ENCODE measurements at places on chromosomes 7 and 10.

DNA sequence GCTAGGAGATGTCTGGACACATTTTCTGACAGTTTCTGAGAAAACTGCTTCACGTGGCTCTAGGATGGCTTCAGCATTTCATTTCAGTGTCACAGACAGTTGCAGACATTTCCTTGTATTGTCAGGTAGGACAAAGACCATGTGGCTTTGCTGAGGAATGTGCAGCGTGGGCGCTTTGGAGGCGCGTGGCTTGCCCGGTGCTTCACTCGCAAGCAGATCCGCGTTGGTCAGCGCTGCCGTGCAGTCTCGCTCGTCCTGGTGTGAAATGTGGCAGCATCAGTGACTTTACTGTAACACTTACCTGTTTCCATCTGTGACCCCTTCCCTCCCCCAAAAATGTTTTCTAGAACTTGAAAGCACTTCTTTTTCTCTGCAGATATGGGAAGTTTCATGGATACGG lies 340.5 kb downstream of the SDK1 start:
- DNase-seq, result no peak
- no peak overlapping the region for H3K27ac ChIP-seq
- no peaks in the 10 kb centered on the region for H3K4me1 ChIP-seq
- no peaks in the 10 kb centered on the region for H3K36me3 ChIP-seq

GRCh38 chr10:8969853-8970252 lies 915.4 kb downstream of the GATA3 start:
- no peaks in the 10 kb centered on the region for H3K27me3 ChIP-seq
- H3K4me3 ChIP-seq, result no peak overlapping the region
- no peak overlapping the region for H3K27ac ChIP-seq

DNA sequence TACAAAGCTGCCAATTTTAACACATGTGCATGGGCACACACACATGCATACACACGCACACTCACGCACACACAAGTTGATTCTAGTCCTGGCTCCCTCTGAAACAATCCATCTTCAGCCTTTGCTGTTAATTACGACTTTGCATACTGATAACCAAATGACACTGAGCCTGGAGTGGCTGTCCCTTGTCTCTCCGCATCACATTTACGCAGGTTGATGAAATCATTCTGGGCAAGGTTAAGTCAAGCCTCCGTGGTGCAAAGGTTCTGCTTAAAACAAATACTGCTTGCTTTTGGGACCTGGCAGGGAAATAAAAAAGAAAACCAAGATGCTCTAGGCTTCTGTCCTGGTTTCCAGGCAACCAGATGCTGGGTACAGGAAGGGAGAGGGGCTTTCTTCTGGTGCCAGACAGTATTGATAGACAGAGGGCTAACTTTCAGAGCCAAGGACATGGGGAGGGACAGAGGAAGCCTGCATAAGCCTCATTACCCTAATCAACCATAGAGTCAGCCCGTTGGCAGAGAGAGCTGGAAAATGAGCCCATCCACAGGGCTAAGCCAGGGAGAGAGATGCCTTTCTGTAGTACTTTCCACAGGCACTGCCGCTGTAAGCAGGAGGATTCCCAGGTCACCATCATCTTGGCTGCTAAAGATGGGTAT lies 233.0 kb downstream of the WDR11 start:
- H3K27me3 ChIP-seq, result no peaks in the 10 kb centered on the region
- no peaks in the 10 kb centered on the region for H3K4me1 ChIP-seq
- H3K27ac ChIP-seq, result no peak overlapping the region
- DNase-seq, result no peak
- no peak overlapping the region for H3K4me3 ChIP-seq

GRCh38 chr7:25025218-25025671 lies 45.3 kb upstream of the OSBPL3 start:
- no peaks in the 10 kb centered on the region for H3K36me3 ChIP-seq
- no peaks in the 10 kb centered on the region for H3K27me3 ChIP-seq
- DNase-seq, result no peak
- H3K4me3 ChIP-seq, result no peak overlapping the region
- no peaks in the 10 kb centered on the region for H3K4me1 ChIP-seq
- no peak overlapping the region for H3K27ac ChIP-seq

GRCh38 chr7:40455485-40455884 lies 320.7 kb downstream of the SUGCT start:
- H3K27ac ChIP-seq, result no peak overlapping the region
- H3K4me1 ChIP-seq, result no peaks in the 10 kb centered on the region
- DNase-seq, result no peak

- no peak overlapping the region for H3K4me3 ChIP-seq
- no peak for DNase-seq
- H3K4me1 ChIP-seq, result no peaks in the 10 kb centered on the region
These were observed 54.4 kb downstream of the PKD1L1 start for GRCh38 chr7:47893721-47894365.

- no peaks in the 10 kb centered on the region for H3K4me1 ChIP-seq
- DNase-seq, result no peak
- no peaks in the 10 kb centered on the region for H3K27me3 ChIP-seq
- H3K4me3 ChIP-seq, result no peak overlapping the region
These were observed 3.4 kb downstream of the AOC1 start for GRCh38 chr7:150855476-150856302.

- H3K4me1 ChIP-seq, result no peaks in the 10 kb centered on the region
- no peak overlapping the region for H3K27ac ChIP-seq
- H3K4me3 ChIP-seq, result no peak overlapping the region
- H3K36me3 ChIP-seq, result no peaks in the 10 kb centered on the region
- DNase-seq, result no peak
These were observed 154.8 kb upstream of the PRSS58 start for GRCh38 chr7:142412551-142413193.

- H3K4me1 ChIP-seq, result peaks cover 8% of the 10 kb centered on the region
- H3K27ac ChIP-seq, result no peak overlapping the region
- no peaks in the 10 kb centered on the region for H3K27me3 ChIP-seq
- no peak overlapping the region for H3K4me3 ChIP-seq
- no peak for DNase-seq
- H3K36me3 ChIP-seq, result no peaks in the 10 kb centered on the region
These were observed 214.0 kb upstream of the KLF14 start for GRCh38 chr7:130947792-130948580.

DNA sequence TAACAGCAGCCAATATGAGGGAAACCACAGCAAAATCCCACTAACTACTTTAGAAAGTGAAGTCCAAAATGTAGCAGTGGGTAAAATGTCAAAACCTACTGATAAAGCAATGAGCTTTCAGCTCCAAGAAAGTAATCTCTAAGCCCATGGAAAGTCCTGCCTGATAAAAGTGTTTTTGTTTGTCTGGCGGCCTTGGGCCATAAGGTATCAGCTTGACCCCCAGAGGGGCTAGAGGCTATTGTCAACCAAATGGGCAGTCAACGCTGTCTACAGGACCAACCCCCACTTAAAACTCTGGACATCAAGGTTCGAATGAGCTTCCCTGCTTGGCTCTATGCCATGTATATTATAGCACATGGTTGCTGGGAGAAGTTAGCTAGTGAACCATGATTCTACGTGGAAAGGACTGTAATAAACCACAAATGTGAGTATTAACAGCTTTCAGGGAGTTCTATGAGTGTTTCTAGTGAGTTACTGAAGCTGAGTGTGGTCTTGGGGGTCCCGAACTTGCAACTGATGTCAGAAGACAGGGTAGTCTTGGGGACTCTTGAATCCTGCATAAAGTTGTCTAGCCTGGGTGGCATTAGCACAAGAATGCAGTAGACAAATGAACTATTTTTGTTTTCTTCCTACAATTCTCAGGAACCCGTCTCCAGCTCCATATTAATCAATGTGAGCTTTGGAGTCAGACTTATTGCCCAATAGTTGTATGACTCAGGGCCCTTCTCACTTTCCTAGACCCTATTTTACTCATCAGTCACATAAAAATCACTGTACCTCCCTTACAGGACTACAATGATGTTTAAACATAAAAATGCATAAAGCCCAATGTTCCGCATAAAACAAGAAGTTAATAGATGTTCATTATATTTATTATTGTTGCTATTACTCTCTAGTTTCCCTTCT lies 164.9 kb downstream of the DGKI start:
- no peak for DNase-seq
- H3K4me1 ChIP-seq, result no peaks in the 10 kb centered on the region
- H3K4me3 ChIP-seq, result no peak overlapping the region
- H3K36me3 ChIP-seq, result no peaks in the 10 kb centered on the region

GRCh38 chr10:77456414-77456813 lies 181.2 kb downstream of the KCNMA1 start:
- no peak overlapping the region for H3K4me3 ChIP-seq
- no peak for DNase-seq
- no peak overlapping the region for H3K27ac ChIP-seq
- no peaks in the 10 kb centered on the region for H3K27me3 ChIP-seq

GRCh38 chr7:102147008-102147407 lies 139.7 kb upstream of the SH2B2 start:
- no peak overlapping the region for H3K27ac ChIP-seq
- DNase-seq, result no peak
- no peak overlapping the region for H3K4me3 ChIP-seq
- no peaks in the 10 kb centered on the region for H3K36me3 ChIP-seq
- H3K4me1 ChIP-seq, result no peaks in the 10 kb centered on the region

GRCh38 chr10:46524472-46525176 lies 31.8 kb downstream of the GPRIN2 start:
- H3K27me3 ChIP-seq, result no peaks in the 10 kb centered on the region
- no peaks in the 10 kb centered on the region for H3K36me3 ChIP-seq
- DNase-seq, result peak; percentile 23
- H3K4me1 ChIP-seq, result no peaks in the 10 kb centered on the region
- H3K4me3 ChIP-seq, result no peak overlapping the region

DNA sequence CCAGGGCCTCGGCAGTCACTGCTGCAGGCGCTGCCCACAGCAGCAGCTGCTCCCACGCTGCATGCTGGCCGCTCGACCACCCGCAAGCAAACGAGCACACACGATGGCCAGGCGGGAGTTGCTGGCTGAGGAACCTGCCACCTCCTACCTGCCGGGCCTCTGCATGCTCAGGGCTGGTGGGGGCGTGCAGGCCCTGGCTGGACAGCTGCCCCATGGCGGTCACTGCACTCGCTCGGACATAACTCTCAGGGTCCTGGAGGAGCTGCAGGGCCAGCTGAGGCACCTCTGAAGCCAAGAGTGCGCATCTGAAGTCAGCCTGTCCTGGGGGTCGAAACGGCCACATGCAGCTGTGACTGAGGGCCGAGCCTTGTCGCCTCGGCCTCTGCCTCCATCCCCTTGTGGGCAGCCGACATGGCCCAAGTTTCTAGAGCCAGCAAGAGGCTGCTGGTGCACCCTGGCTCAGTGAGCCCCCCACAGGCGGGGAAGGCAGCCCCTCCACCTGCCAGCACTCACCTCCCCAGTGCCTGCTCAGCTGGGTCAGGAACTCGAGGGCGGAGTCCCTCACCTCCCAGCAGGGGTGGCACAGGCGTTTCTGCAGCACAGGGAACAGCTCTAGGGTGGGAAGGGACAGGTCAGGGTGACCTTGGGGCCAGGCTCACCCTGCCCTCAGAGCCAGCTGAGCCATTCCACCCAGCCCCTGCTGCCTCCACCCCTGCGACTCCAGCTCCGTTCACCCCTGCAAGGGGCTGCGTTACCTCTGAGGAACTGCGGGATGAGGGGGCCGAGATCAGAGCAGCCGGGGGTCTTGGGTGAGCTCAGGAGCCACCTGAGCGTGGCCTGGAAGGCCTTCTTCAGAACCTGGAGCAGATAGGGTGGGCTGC lies 16.1 kb downstream of the BRAT1 start:
- no peak for DNase-seq
- no peak overlapping the region for H3K4me3 ChIP-seq
- no peak overlapping the region for H3K27ac ChIP-seq
- peaks cover 17% of the 10 kb centered on the region for H3K36me3 ChIP-seq
- H3K4me1 ChIP-seq, result no peaks in the 10 kb centered on the region

DNA sequence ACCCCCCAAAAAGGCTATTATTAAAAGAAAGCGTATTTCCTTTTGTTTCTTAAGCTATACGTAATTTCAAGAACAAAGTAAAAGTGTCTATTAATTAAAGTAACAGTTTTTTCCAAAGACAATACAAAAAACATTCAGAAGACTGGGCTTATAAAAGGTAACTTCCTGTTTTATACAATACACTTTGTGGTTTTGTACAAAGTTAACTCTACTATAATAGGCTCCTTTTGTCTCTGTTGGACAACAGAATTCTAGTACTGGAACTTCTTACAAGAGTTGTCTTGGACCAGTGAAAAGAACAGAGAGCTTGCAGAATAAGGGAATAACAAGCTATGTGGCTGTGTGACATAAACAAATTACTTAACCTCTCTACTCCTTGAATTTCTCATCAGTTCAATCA lies 21.5 kb downstream of the SFMBT2 start:
- H3K4me1 ChIP-seq, result no peaks in the 10 kb centered on the region
- H3K27ac ChIP-seq, result no peak overlapping the region
- no peak overlapping the region for H3K4me3 ChIP-seq

GRCh38 chr7:94388540-94388939 lies 6.2 kb upstream of the COL1A2 start:
- no peaks in the 10 kb centered on the region for H3K36me3 ChIP-seq
- H3K27ac ChIP-seq, result no peak overlapping the region
- no peaks in the 10 kb centered on the region for H3K4me1 ChIP-seq

DNA sequence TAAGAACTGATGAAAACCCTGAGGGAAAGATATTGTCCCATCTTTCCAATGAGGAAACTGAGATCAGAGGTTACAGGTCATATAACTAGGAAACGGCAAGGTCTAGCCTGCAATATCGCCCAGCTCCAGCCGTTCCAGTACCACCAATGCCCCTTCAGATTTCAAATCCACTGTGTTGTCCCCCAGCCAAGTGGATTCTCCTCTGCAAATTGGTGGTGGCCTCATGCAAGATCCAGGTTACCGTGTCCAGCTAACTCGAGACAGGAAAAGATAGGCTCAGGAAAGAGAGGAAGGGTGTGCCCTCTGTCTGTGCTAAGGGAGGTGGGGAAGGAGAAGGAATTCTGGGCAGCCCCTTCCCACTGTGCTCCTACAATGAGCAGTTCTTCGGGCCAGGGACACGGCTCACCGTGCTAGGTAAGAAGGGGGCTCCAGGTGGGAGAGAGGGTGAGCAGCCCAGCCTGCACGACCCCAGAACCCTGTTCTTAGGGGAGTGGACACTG lies 25.3 kb downstream of the PRSS2 start:
- no peaks in the 10 kb centered on the region for H3K4me1 ChIP-seq
- no peak for DNase-seq
- no peak overlapping the region for H3K27ac ChIP-seq
- no peaks in the 10 kb centered on the region for H3K27me3 ChIP-seq

- DNase-seq, result peak; percentile 18
- H3K4me1 ChIP-seq, result no peaks in the 10 kb centered on the region
- peak overlapping the region; percentile 78 for H3K27ac ChIP-seq
- H3K36me3 ChIP-seq, result no peaks in the 10 kb centered on the region
- no peaks in the 10 kb centered on the region for H3K27me3 ChIP-seq
These were observed 86.5 kb upstream of the GRB10 start for GRCh38 chr7:50869108-50869725.

DNA sequence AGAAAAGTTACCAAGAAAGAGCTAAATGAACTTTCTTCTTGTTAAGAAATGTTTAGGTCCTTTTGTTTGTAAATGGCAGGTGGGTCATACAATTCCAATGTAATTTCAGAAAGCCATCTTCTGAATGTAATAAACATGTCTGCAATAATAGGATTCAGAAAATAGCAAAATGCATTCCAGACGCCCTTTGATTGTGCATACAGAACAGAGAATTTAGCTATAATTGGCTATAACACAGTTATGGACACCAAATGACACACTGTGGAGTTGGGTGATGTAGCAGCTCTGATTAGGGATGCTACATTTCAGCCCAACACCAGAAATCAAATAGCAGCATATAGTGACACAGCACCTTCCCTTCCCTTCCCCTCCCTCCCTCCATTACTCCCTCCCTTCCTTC lies 240.8 kb downstream of the SNX10 start:
- no peaks in the 10 kb centered on the region for H3K27me3 ChIP-seq
- no peaks in the 10 kb centered on the region for H3K36me3 ChIP-seq
- no peak overlapping the region for H3K4me3 ChIP-seq
- no peaks in the 10 kb centered on the region for H3K4me1 ChIP-seq

GRCh38 chr7:84251277-84251781 lies 56.7 kb upstream of the SEMA3A start:
- H3K27ac ChIP-seq, result no peak overlapping the region
- no peak for DNase-seq
- no peak overlapping the region for H3K4me3 ChIP-seq
- H3K36me3 ChIP-seq, result no peaks in the 10 kb centered on the region
